ENCODE measurements at places on chromosomes 2 and 18.
A peak's percentile ranks its signal among the peaks of the same experiment; 100 is the strongest.

- DNase-seq: no peak
These were observed 50.0 kb downstream of the TTC39C start for GRCh38 chr18:24064391-24065100.

- no peak for DNase-seq
These were observed 252.5 kb downstream of the ETAA1 start for GRCh38 chr2:67649331-67650261.

GRCh38 chr2:150873396-150873772, 385.9 kb upstream of the RND3 start:
- DNase-seq: no peak

GRCh38 chr2:178819992-178820391, 12.8 kb upstream of the TTN start:
- DNase-seq: no peak

- no peak for DNase-seq
These were observed 75.8 kb upstream of the BCL11A start for GRCh38 chr2:60629305-60629662.

GRCh38 chr2:60852282-60852860, 29.0 kb upstream of the REL start:
- peak; percentile 23 for DNase-seq

DNA sequence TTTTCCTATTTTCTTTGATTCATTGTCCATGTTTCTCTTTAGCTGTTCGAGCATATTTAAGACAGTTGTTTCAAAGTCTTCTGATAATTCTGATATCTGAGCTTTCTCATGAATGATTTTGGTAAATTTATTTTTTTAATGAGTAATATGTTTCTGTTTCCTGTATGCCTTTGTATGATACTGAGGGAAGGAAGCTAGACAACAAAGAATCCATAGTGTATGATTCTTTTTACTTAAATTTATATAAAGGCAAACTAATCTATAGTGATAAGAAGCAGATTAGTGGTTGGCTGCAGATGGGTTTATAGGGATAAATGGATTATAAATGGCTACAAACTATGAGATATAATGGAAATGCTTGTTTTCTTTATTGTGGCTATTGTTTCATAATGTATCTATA, 352.7 kb upstream of the CDH2 start:
- DNase-seq: no peak

GRCh38 chr2:43169099-43169945, 57.1 kb downstream of the ZFP36L2 start:
- peak; percentile 82 for DNase-seq

GRCh38 chr18:75230163-75231052, 19.8 kb downstream of the TSHZ1 start:
- DNase-seq: no peak

DNA sequence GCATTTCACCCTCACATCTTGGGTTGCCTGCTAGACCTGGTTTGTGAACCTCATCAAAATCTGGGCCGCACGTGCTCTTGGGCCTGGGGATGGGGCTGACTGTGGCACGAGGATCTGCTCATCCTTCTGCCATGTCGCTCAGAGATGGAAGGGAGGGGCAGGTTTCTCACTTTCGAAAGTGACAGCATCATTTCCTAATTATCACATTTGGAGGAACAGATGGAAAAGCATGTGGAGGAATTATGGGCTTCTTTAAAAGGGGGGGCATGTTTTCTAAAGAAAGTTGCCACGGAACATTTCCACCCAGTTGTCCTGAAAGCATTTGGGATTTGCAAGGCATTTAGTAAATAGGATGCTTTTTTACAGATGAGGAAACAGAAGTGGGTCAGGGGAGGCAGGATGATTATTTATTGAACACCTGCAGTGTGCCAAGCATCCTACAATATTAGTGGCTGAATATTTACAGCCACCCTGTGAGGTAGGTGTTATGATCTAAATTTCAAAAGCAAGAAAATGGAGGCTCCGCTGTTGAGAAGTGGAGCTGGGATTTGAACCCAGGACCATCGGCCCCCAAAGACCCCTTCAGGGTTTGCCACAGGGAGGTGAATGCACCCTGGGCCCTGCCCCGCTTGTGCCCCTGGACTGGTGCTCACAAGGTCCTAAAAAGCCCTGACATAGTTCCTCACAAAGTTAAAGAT, 104.2 kb upstream of the MYCN start:
- no peak for DNase-seq

DNA sequence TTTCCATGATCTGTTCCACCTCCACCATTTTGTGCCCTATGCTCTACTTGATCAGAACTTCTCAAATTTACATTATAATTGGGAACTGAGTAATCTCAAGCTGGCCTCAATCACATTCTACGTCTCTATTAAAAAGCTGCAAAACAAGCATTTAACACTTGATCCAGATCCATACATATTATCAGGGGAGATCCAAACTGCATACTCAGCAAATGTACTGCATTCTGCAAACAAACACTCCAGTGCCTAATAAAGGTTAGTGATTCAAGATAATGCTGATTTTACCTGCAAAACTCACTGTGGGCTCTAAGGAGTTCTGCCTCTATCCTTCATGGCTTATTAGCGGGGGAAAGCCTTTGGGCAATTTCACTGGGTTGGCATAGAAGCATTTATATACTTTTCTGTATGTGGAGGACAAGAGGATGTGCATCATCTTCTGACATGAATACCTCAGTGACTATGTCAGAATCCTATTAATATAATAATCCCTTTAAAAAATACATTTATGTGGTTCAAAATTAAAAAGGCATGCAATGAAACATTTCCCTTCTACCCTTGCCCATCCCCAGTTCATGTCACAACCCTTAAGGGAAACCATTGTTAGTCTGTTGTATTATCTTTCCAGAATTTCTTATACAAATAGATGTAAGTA, 40.2 kb downstream of the GALNT14 start:
- no peak for DNase-seq

- no peak for DNase-seq
These were observed 238.7 kb downstream of the SH3RF3 start for GRCh38 chr2:109367683-109368082.

- no peak for DNase-seq
These were observed 198.5 kb downstream of the SP3 start for GRCh38 chr2:173766537-173767289.

DNA sequence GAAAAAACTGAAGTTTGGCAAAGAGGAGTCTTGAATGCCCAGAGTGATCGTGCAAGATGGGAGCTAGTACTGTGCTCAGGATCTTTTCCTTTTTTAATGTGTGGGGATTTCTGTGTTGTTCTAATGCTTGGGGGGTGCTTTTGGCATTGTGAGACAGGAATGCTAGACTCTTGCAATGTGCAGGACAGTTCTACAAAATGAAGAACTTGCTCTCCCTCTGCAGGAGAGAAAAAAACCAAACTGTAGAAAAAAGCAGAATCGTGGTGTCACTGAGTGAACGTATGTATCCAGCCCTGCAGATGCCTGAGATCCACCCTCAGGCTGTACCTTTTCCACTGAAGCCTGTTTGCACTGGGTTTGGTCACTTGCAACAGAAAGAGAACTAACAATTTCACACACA, 12.1 kb upstream of the TTC39C start:
- no peak for DNase-seq

- DNase-seq: no peak
These were observed 144.9 kb downstream of the TGIF1 start for GRCh38 chr18:3594760-3595368.

DNA sequence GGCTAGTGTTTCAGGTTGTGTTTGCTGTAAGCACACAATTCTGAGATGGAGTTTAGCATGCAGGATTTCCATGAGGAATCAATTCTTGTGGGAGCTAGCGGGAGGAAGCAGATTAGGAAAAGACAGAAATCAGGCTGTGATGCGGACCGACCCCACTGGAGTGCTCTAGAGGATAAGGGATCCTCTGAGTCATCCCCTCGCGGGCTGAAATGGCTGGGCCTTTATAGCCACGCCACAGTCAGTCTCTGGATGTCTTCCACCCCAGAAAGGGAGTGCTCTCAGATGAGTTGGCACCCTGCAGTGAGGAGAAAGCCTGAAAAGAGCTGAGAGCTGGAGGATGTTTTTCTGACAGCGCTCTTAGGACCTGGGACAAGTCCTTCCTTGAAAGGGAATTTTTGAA, 102.4 kb downstream of the GALNT3 start:
- no peak for DNase-seq

GRCh38 chr18:25066516-25066915, 285.4 kb downstream of the ZNF521 start:
- no peak for DNase-seq

DNA sequence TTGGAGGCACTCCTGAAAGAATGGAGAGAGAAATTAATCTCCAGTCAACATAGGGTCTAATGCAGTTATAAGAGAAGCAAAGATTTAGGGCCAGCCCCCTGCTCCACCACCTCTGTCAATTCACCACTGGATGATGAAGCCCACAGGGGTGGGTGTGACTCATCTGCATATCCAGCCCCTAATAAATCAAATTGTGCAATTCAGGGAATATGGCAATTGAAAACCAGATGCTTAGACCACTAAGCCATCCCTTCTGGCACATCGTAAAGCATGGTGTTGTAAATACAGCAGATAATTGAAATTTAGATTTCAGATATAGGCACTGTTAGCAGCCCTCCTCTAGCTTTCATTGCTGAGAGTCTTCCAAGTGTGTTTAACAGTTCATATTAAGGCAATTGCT, 541.4 kb downstream of the PARD3B start:
- no peak for DNase-seq

- no peak for DNase-seq
These were observed 120.0 kb upstream of the THSD7B start for GRCh38 chr2:136645236-136645828.

DNA sequence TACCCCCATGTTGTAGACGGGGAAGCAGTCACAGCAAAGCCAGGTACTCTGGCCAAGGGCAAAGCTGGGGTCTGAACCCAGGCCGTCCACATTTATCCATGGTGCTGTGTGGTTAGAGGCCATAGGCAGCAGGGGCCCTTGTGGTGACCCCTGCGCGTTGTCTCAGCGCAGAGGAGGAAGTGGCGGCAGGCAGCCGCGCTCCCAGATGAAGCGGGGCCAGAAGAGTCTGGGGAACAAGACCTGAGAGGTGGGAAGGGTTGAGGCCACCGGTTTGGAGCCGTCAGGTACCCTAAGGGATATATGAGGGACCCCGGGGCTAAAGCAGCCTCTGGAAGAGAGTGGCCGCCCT, 770 bp downstream of the ZNF396 start:
- peak; percentile 17 for DNase-seq

DNA sequence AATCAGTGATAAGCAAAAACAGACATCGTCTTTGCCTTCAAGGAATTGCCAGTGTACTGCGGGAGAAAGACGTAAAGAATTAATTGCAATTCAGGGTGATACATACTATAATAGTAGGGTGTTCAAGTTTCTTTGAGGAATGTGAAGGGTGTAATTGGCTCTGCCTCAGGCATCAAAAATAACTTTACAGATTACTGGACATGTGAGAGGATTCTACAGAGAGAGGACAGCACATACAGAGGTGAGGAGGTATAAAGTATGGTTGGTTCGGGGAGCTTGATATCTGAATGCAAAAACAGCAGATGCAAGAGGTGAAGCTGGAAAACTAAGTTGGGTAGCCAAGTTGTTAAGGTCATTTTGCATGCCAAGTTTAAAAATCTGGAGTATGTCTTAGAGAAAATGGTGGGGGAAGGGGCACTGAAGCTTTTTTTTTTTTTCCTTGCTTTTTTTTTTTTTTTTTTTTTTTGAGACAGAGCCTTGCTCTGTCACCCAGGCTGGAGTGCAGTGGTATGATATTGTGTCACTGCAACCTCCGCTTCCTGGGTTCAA, 227.5 kb upstream of the FOSL2 start:
- no peak for DNase-seq

- no peak for DNase-seq
These were observed 3.6 kb downstream of the TBR1 start for GRCh38 chr2:161419638-161420190.

DNA sequence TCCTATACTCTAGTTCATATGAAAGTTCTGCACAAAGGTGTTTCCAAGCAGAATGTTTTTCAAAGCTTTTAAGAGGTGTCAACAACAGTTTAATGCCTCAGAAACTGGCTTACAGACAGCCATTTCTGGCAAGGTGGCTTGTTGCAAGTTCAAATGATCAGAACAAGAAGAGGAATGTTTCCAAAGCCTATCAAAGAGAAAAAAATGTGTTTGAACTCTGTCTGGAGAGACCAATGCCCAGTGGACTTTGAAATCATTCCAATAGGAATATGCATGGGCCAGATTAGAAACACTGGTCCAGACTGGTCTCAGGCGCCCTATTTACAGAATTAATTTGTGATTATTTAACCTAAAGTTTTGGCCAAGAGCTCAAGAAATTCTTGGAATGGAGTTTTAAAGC, 106.2 kb downstream of the CPS1 start:
- no peak for DNase-seq

GRCh38 chr2:174195253-174195652, 53.1 kb downstream of the OLA1 start:
- DNase-seq: no peak

- no peak for DNase-seq
These were observed 96.4 kb downstream of the KYNU start for GRCh38 chr2:142973822-142974207.

GRCh38 chr2:30162806-30163205, 16.0 kb downstream of the YPEL5 start:
- DNase-seq: no peak

DNA sequence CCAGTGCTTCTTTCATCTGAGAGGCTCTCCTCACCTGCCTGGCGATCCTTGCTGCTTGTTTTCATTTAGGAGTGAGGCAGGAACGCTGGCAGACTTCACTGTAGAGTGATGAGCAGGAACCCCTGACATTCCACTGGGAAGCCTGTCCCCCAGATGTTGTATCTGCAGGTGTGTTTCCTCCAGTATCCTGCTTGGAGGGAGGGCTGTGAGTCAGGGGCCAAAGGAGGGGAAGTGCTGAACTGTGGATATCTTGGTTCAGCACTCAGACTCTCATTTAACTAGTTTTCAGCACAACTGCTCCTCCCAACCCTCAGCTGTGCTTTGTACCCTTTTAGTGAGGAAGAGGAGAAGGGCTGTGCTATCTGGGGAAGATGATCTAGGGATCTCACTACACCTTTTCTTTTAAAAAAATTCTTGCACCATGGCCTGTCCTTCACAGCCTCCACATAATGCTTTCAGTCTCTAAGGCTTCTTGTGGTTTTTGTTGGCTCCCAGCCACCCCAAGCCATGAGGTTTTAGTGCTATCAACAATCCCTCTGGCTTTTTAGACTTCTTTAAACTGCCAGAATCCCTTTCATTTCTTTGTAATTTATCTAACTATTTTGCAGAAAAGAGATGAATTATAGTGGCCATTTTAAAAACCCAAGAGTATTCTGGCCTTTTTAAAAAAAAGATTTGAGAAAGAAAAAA, 11.2 kb downstream of the ANKAR start:
- peak; percentile 37 for DNase-seq

DNA sequence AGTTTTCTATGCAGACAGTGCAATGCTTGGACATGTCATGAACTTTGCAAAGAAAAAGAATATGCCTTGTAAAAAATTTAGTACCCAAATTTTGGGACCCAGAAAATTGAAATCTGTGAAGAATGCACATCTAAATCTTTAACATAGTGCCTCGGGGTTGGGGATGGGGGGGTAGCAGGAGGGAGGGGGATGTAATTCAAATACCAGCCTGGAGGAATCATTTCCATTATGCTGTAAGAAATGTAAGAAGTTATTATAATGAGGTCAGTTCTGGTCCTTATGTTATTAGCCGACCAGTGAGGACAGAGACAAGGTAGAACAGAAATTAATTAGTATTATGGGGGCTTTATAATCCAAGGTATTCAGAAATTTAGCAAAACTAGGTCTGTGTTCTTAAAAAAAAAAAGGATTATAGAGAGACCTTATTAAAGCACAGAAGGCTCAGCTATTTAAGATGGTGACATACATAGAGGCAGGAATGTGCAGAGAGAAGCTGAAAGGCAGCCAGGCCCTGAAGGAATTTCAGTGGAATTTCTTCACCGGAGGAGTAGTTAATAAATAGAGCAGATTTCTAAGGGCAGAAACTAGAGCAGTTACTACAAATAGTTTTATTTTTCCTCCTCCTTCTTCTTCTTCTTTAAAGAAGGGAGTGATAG, 89.0 kb upstream of the RBMS1 start:
- DNase-seq: no peak

Measured in GDM1 (cell line).